ENCODE measurements at places on chromosomes 6 and 20.

DNA sequence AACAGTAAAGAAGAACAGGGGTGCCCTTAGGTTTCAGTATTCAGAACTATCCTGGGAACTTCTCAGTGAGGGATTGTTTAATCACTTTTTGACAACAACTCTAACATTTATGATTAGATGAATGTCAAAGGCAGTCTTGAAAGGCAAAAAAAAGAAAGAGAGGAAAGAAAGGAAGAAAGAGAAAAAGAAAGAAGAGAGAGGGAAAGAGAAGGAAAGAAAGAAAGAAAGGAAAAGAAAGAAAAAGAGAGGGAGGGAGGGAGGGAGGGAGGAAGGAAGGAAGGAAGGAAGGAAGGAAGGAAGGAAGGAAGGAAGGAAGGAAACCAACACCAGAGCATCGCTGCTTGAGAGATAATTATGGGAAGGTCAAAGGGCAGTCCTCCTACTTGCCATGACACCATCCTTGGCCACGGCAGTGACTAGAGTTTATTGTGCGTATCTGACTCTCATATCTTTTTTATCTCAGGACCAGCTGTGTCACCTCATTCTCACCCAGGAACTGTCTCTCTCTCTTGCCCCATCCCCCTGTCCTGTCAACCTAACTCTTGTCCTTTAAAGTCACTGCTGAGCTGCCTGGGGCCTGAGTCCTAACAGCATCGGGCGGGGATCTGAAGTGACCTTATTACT is 96.8 kb upstream of the ATXN1 start:
- no peak for DNase-seq

GRCh38 chr6:113178349-113178748 is 678.8 kb upstream of the MARCKS start:
- DNase-seq, result no peak

DNA sequence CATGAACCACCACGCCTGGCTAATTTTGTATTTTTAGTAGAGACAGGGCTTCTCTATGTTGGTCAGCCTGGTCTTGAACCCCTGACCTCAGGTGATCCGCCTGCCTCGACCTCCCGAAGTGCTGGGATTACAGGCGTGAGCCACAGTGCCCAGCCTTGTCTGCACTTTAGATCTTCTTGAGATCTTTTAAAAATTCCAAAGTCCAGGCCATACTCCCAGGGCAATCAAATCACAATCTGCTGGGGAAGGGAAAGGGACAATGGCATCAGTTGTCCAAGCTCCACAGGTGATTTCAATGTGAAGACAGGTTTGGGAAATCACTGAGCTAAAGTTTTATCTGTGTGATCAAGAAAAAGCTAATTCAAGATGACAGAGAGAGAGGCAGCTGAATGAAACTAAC is 16.9 kb downstream of the NCOA6 start:
- DNase-seq, result no peak

- no peak for DNase-seq
Measured at GRCh38 chr6:132253211-132253610, 148.1 kb downstream of the MOXD1 start.

- DNase-seq, result no peak
Measured at GRCh38 chr6:35356391-35356790, 14.0 kb downstream of the PPARD start.

GRCh38 chr6:157033428-157034140 is 256.4 kb downstream of the ARID1B start:
- DNase-seq, result no peak

DNA sequence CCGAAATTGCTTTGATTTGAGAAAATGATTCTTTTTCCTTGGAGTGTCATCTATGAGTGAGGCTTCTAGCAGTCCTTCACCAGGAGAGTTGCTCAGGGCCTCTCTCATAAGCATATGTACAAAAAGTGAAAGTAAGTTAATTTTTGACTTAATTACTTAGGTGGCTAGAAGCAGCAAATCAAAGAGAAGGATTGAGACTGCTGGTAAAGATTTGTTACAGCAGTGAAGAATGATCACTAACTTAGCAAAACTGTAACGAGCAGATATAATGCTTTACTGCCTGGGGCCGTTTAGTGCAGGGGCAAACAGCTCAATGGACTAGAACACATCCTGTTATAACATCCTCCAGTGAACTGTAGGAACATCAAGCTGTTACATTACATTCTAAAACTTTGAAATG is 167.8 kb upstream of the RIPOR2 start:
- DNase-seq, result no peak

- no peak for DNase-seq
Measured at GRCh38 chr6:4727671-4728435, 48.4 kb upstream of the CDYL start.

DNA sequence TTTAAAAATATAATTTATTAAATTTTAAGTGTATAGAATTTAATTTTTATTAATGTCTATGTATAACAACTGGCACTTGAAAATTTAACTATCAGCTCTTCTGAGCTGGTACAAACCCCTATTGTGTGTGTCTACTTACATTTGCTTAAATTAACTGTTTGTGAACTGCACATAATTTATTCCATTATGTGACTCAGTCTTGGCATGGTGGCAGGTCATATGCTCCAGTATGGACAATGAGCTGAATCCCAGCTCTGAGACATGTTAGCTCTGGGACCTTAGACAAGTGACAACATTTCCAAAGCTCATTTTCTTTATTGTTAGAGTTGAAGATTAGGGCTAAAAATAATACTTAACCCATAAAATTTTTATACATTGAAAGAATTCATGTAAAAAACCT is 526.1 kb upstream of the MARCKS start:
- DNase-seq, result no peak

DNA sequence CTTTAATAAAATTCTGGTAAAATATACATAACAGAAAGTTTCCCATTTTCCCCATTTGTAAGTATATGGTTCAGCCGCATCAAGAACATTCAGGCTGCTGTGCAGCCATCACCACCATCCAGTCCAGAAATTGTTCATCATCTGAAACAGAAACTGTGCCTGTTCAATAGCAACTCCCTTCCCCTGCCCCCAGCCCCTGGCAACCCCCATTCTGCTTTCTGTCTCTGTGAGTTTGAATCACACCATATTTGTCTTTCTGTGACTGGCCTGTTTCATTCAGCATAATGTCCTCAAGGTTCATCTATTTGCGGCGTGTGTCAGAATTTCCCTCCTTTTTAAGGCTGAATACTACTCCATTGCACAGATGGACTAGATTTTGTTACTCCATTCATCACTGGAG is 19.1 kb downstream of the VSTM2L start:
- no peak for DNase-seq

GRCh38 chr6:168007592-168008338 is 10.3 kb downstream of the KIF25 start:
- DNase-seq, result no peak

DNA sequence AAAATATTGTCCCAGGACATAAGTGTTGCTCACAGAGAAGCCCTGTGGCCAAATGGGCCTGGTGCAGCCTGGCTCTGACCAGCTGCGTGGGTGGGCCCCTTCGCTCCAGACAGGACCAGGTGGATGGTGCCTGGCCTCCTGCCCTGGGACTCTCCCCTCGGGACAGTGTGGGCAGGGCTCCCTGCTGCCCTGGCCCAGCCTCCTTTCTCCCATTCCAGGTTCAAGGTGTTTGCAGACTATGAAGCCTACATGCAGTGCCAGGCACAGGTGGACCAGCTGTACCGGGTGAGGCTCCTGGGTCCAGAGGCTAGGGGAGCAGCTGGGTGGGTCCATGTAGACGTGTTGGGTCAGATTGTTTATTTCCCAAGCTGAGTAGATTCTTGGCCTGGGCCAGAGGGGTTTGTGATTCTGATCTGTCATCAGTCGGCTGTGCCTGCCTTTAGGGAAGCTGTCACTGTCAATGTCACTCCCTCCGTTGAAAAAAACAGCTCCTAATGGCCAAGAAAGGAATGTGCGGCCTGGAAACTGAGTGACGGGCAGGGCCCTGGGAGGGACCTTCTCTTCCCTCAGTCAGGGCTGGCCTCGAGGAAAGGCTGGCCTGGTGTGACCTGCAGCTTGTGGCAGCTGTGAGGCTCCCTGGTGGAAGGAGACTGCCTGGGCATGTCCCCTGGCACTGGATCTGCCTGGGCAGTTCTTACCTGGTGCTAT is 47.7 kb downstream of the PYGB start:
- DNase-seq, result no peak

- no peak for DNase-seq
Measured at GRCh38 chr20:56091628-56092234, 86.4 kb upstream of the CBLN4 start.

- DNase-seq, result no peak
Measured at GRCh38 chr6:157182503-157183264, 140.6 kb downstream of the TMEM242 start.

- no peak for DNase-seq
Measured at GRCh38 chr6:53349209-53349693, 501 bp upstream of the ELOVL5 start.

DNA sequence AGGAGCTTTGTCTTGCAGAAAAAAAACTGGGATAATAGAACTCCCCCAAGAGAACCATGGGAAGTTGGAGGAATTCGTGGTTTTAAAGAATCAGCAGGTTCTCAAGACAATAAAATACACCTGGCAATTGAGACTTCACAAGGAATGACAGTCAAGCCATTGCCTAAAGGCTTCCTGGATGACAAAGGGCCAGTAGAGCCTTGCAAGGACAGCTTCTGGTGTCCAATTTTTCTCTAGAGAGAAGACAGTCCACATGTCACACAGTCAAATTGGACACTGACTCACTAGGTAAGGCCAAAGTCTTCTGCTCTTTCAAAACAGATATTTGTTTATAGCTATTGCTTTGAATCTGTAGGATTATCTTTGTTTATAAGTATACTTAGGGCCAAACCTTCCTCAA is 80.3 kb upstream of the BMP5 start:
- DNase-seq, result no peak

- no peak for DNase-seq
Measured at GRCh38 chr6:53793318-53794136, 1.3 kb upstream of the LRRC1 start.

DNA sequence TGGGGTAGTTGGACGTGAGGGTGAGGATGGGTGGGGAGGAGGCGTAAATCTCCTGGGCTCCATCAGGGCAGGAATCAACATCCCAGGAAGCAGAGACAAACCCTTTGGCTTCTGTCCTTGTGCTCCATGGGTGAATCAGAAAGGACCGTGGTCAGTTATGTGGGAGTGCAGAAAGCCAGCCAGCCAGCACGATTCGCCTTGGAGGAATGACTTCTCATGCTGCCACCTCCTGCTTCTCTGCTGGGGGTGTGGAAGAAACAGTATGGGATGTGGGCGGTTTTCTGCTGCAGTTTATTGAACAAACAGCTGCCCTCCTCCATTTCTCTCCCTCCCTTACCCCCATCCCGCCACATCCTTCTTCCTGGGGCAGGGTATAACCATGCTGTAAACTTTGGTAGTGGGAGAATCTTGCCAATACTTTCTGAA is 214.5 kb downstream of the SOX4 start:
- no peak for DNase-seq

DNA sequence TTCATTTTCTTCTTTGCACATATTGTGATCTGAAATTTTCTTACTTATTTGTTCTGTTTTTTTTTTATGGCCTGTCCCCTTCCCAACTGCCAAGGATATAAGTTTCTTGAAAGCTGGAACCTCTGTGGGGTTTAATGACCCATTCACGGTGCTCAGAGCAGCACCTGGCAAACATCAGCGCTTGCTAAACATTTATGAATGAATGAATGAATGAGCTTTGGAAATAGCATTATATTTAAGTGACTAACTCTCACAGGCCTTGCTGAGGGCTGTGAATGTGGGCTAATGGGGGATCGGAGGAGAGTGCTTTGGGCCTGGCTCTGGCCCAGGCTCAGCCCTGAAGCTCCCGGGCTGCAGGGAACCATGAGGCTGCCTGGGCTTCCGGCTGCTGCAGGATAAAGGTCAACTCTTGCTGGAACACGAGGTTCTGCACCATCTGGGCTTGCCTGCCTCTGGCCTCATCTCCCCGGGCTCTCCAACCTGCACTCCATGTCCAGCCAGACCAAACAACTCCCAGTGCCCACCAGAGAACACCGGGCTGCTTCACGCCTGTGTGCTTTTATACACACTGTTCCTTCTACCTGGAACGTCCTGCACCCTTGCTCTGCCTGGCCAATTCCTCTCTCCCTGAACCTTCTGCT is 14.6 kb upstream of the ARMC12 start:
- DNase-seq, result no peak

- no peak for DNase-seq
Measured at GRCh38 chr20:56032251-56032650, 26.9 kb upstream of the CBLN4 start.

DNA sequence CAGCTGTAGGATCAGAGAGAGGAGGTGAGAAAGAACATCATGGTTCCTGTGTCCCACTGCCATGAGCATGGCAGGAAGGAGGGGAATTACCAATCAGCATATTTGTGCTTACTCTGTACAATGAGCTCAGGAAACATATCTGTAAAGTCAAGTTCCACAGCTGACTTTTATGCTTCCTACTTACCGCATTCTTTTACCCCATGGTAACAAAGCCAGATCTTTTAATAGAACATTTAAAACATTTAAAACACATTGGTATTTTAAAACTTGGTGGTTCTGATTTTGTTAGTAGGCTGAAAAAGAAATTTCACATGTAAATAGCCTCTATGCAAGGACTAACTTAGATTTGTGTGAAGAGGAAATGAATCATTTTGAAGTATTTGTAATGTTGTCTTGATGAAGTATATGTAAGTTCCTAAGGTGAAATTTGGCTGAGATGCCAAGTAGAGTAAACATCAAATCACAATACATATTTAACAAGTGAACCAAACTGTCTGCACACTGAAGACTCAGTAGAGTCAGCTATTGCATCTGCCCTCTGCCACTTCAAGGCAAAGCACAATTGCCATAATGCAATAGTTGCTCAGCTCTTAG is 114.7 kb downstream of the GJA10 start:
- no peak for DNase-seq

GRCh38 chr6:111121789-111122350 is 34.6 kb downstream of the SLC16A10 start:
- DNase-seq, result no peak

DNA sequence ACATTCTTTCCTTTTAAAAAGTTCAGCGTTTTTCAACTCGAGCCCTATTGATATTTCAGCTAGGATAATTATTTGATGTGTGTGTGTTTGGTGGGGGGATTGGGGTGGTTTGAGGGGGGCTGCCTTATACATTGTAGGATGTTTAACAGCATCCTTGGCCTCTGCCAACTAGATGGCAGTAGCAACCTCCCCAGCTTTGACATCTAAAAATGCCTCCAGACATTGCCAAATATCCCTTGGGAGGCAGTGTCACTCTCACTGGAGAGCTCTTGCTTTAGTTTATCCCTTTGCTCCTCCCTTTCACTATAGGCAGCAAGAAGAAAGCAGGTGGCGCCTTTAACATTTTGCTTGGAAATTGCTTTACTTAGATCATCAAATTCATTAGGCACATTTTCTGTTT is 14.6 kb upstream of the TP53TG5 start:
- DNase-seq, result no peak
